ENCODE measurements at places on chromosomes 12 and 14.

DNA sequence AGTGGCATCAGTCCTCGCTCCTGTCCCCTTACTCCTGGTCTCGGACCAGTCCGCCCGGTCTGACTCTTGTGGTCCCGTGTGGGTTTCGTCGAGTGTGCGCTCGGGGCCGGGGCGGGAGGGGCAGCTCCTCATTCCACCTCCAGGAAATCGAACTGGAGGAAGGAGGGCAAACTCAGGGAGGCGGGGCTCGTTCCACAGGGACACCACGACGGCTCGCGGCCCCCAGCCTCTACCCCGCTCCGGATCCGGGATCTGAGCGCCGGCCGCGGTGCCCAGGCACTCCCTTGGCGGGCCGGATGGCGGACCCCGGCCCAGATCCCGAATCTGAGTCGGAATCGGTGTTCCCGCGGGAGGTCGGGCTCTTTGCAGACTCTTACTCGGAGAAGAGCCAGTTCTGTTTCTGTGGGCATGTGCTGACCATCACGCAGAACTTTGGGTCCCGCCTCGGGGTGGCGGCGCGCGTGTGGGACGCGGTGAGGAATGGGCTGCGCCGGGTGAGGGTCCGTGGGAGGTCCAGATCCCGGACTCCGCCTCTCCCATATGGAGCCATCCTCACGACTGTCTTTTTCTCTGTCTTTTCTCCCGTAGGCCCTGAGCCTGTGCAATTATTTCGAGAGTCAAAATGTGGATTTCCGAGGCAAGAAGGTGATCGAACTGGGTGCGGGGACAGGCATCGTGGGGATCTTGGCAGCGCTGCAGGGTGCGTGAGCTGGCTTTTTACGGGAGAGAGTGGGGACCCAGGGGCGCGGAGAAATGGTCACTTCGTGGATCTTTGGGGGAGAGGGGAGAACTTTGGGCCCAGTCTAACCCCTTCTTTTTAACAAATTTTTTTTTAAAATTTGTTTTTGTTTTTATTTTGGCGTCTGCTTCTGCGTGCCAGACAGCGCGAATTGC lies at the start of gene EEF1AKMT3:
Gene EEF1AKMT3 (plus strand): TSS at position 186 of the 894 bp plus-strand sequence. CDS start 111 bp downstream, at position 297.
- no peak for DNase-seq

GRCh38 chr14:54316652-54317051 lies 80.2 kb upstream of the CDKN3 start:
- DNase-seq, result no peak

GRCh38 chr14:28661171-28661772 lies 105.3 kb upstream of the FOXG1 start:
- no peak for DNase-seq

DNA sequence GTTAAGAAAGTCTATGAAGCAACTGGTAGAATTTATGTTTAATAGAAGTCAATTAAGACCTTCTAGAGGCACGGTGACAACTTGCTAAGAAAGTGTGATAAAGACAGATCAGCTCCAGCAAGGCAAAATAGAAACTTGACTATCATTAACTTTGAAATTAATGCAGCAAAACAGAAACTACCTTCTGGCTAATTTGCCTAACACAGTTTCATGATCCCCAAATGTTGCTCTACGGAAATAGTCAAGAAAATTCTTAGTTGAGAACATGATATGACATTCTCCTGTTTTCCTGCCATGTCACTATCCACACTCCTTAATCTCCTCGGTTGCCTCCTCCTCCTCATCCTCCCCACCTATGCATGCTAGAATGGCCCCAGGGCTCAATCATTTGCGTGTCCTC lies 4.2 kb downstream of the DENND5B start:
- DNase-seq, result no peak

DNA sequence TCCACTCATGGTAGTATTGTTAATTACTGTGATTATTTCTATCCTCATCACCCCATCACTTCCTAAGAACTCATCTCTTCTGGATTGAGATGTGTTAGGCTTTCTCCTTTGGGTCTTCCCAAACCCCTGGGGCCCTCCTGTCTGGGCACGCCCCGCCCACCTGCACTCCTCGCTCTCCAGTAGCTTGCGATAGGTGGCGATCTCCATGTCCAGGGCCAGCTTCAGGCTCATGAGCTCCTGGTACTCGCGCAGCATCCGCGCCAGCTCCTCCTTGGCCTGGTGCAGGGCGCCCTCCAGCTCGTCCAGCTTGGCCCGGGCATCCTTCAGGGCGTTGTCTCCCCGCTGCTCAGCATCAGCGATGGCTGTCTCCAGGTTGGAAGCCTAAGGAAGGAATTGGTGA lies 6.8 kb downstream of the KRT71 start:
- DNase-seq, result no peak

DNA sequence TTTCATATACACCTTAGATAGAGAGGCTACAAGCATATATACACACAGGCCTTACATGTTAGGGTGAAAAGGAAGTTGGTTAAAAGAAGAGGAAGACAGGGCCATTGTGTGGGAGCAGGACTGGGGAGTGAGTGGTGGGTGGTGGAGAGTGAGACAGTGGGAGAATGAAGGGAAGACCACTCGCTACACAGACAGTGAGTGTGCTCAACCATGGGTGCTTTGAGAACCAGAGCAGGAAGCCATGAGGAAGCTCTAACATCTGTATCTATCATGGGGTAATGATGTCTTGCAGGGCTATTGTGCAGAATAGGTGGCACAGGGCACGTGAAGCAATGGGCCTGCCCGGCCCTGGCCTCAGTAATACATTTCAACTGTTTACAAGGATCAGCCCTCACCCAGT lies 11.4 kb upstream of the KRT74 start:
- DNase-seq, result no peak

Data from activated CD4-positive, alpha-beta T cell treated with anti-CD3 and anti-CD28 coated beads for 1 hour (primary cell).